ENCODE measurements at places on chromosomes 2 and 18.

DNA sequence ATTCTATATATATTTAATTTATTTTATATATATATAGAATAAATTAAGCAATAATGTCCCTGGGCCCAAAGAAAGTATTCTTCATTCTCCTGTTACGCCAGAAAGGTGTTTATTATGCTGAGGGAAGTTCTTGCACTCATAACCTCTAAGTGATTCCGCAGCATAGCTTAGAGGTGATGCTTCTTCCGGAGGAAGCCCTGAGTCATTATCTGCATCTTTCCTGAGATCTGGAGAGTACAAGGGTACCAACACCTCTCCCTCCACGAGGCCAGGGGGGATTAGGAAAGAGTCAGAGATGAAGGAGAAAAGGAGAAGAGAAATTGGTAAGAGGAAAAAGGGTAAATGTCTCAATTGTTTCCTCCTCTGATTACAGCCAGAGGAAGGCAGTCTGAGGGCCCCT is 43.1 kb upstream of the RTN4 start:
- DNase-seq: no peak

- no peak for DNase-seq
These were observed 63.4 kb upstream of the OTOS start for GRCh38 chr2:240203788-240204270.

DNA sequence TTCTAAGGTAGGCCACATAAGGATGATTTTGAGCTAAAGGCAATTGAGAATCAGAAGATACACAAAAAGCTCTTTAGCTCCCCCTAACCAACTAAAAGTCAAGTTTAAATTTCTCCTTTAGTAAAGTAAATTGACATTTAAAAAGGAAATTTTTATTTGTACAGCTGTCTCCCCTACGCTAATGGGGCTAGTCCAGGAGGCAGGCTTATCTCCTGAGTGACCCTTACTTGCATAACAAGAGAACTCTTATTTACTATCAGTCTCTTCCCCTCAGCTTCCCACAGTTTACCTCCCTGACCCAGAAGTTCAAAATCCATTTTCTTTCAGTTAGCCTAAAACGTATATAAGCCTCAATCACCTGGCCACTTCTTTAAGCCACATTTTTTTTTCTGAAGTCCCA is 1002.8 kb upstream of the NRXN1 start:
- DNase-seq: no peak

GRCh38 chr18:61333271-61333745 is at the start of gene CDH20:
Gene CDH20, plus strand, starts transcription at chr18:61333430.
- no peak for DNase-seq

GRCh38 chr2:119838179-119838578 is 78.5 kb downstream of the PTPN4 start:
- no peak for DNase-seq

DNA sequence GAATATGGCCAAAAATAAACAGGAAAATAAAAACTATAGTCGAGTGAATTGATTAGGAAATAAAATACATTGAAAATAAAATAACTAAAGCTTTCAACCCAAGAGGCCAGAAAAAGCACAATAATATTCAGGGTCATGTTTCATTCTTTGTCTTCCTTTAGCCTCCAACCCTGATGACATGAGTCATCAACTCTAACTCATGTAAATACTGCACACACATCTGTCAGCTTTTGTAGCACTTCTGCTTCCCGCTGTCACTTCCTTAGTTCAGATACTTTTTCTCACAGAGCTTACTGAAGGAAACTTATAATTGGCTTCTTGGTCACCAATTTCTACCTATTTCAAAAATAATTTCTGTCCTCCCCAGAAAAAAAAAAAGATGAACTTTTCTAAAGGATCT is 112.8 kb downstream of the UPP2 start:
- DNase-seq: no peak

- no peak for DNase-seq
These were observed 19.1 kb downstream of the TRAF3IP1 start for GRCh38 chr2:238339395-238339780.

GRCh38 chr2:28958689-28959088 is 22.4 kb upstream of the TOGARAM2 start:
- DNase-seq: peak; percentile 64

- DNase-seq: no peak
These were observed 59.7 kb downstream of the PTH2R start for GRCh38 chr2:208466151-208466919.

GRCh38 chr2:239917957-239918481 is 107.1 kb downstream of the NDUFA10 start:
- DNase-seq: peak; percentile 32

DNA sequence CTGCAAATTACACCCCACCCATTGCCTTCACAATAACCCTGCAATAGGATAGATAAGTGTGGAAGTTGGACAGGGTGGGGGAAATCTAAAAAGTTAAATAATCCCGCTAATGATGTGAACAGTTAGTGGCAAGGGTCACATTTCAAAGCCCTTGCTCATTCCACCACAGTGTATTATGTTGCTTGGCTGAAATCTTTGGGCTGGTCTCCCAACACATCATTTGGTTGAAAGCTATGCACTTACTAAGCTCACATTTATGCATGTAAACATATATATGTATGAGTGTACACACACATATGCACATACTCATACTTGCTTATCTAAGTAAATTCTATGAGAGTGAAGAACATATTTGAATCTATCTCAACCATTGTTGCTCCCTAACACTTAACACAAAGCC is 197.8 kb downstream of the RDH14 start:
- no peak for DNase-seq

All from ureter (tissue), 1 donor.